ENCODE measurements at places on chromosomes 1 and 21.

- DNase-seq, result no peak
Measured at GRCh38 chr1:167651161-167651693, 21.2 kb downstream of the RCSD1 start.

- DNase-seq, result no peak
Measured at GRCh38 chr1:163440090-163440489, 118.3 kb downstream of the NUF2 start.

DNA sequence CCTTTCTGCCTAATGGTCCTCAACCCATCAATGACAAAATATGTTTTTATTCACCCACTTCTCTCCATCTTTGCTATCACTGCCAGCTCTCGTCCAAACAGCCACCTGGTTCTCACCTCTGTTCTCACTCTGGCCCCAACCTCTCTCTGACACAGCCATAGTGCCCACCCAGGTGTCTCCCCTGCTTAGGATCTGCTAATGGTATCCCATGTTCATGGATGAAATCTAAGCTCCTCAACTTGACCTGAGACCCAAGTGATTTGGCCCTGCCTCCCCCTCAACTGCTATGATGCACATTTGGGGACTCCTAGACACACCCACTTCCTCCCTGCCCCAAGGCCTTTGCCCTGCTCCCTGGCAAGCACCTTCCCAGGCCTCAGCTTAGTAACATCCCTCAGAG lies 25.9 kb downstream of the KIF17 start:
- DNase-seq, result no peak

- DNase-seq, result no peak
Measured at GRCh38 chr21:45040157-45040711, 34.1 kb upstream of the ADARB1 start.

Data from IMR-90 (cell line).